ENCODE measurements at places on chromosomes 3 and 15. TPM values are rescaled to one million over a fixed set of nuclear protein-coding genes. Genes with fewer than 3 reads are reported as not detected.

The IQCF5 gene
- not detected for total RNA-seq

The PAK2 gene
- total RNA-seq, result 38.0 TPM

The LRRC31 gene
- not detected for total RNA-seq

The RIOX2 gene
- 24.2 TPM for total RNA-seq

The TRIM71 gene
- total RNA-seq, result not detected

Data from articular chondrocyte of knee joint (primary cell).